DMS79 (cell line): ENCODE measurements at places on chromosomes 4 and X.
A peak's percentile ranks its signal among the peaks of the same experiment; 100 is the strongest.

DNA sequence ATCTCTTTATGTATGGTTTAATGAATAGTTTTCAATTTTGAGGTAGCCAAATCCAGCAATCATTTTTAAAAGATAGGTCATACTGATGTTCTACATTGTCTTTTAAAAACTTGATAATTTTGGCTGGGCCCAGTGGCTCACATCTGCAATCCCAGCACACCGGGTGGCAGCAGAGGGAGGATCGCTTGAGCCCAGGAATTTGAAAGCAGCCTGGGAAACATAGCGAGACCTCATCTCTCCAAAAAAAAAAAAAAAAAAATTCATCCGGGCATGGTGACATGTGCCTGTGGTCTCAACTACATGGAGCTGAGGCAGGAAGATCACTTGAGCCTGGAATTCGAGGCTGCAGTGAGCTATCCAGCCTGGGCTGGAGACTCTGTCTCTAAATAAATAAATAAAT, 419.8 kb downstream of the GALNTL6 start:
- no peak for DNase-seq

GRCh38 chr4:76212851-76213414, 691 bp downstream of the SCARB2 start:
- no peak for DNase-seq

- DNase-seq = no peak
Measured at GRCh38 chr4:81663368-81663767, 191.7 kb upstream of the RASGEF1B start.

DNA sequence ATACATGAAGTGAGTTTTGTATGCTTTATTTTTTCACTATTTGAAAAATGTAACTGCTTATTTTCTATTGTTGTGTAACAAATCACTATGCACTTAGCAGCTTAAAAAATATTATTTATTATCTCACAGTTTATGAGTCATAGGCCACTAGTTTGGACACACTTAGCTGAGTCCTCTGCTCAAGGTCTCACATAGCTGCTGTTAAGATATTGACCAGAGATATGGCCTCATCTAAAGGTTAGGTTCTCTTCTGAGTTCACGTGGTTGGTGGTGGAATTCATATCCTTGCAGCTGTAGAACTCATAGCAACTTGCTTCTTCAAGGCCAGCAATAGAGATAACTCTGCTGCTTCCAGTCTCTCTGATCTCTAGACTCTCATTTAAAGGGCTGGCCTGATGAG, 534.4 kb downstream of the SPRY1 start:
- DNase-seq = no peak

DNA sequence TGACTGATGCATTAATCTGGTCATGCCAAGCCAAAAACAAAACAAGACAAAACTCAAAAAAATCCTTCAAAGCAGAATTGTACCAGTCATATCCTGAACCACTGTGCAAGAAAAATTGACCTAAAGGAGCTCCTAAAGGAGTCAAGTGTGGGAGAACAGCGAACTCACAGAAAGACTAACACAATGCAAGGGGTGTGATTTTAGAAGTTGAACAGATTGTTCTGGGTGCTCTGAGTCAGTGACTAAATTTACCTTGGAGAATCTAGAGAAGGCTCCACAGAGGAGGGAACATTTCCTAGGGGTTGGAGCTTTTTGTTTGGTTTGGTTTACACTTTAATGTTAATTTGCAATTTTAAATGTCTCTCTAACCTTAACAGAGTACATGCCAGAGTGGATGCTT, 48.9 kb upstream of the PHF8 start:
- DNase-seq = no peak

DNA sequence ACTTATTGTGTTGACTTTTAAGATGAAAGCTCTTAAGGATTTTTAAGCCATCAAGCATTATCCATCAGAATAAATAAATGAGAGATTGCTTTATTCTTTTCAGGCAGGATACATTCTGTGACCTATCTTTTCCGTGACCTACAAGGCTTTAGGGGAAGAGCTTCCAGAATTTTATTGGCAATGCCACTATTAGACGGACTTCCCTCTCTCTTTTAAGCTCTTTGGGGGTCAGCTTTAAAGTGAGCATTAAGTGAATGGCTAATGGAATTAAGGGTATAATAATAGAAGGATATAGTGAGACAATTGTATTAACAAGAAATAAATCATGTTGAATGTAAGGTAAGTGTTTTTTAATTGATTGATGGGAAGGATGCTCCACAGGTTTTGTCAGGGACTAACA, 273.7 kb downstream of the GPAT3 start:
- DNase-seq = no peak

DNA sequence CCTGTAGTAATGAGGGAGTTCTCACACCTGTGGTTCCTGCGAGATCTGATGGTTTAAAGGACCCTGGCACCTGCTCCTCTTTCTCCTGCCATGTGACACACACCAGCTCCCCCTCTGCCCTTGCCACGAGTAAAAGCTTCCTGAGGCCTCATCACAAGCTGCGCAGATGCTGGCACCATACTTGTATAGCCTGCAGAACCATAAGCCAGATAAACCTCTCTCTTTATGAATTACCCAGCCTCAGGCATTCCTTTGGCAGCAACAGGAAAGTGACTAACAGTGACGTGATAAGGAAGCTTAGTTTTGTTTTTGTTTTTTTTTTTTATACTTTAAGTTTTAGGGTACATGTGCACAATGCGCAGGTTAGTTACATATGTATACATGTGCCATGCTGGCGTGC, 130.9 kb downstream of the AFAP1 start:
- DNase-seq = no peak

- DNase-seq = no peak
Measured at GRCh38 chr4:77581724-77582123, 23.9 kb upstream of the CXCL13 start.

GRCh38 chrX:109783701-109784079, 50.6 kb upstream of the ACSL4 start:
- DNase-seq = no peak

DNA sequence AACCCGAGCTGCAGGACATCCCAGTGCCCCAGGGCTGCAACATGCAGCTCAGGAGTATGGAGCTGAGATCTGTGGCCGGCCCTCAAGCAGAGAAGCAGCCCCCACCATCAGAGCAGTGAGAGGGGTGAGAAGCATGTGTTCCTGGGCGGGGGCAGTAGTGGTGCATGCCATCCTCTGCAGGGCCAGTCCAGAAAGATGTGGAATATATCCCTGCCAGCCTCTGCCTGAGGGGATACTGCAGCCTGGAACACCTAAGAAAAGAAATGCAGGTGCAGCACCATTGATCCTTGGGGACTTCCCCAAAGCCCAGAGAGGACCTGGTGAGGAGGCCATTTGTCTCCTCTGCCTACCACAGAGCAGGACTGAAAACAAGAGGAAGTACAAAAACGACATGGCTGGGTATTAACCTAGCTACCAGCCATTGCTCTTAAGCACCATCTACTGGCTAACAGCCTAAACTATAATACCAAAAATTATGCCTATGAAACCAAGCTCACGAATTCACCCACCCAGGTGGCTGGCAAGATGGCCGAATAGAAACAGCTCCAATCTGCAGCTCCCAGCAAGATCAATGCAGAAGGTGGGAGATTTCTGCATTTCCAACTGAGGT, 158.8 kb downstream of the ADGRA3 start:
- no peak for DNase-seq

GRCh38 chr4:23483320-23483960, 406.4 kb downstream of the PPARGC1A start:
- no peak for DNase-seq

GRCh38 chr4:126838941-126839679, 793.6 kb upstream of the INTU start:
- no peak for DNase-seq

DNA sequence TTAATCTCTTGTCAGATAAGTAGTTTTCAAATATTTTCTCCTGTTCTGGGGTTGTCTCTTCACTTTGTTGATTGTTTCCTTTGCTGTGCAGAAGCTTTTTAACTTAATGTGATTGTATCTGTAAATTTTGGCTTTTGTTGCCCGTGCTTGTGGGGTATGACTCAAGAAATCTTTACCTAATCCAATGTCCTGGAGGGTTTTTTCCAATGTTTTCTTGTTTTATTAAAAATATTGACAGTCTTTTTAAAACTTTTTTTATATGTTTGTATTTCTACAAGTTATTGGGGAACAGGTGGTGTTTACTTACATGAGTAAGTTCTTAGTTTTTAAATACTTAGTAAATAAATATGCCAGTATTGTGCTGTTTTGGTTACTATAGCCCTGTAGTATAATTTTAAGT, 44.9 kb downstream of the RTL3 start:
- DNase-seq = no peak

DNA sequence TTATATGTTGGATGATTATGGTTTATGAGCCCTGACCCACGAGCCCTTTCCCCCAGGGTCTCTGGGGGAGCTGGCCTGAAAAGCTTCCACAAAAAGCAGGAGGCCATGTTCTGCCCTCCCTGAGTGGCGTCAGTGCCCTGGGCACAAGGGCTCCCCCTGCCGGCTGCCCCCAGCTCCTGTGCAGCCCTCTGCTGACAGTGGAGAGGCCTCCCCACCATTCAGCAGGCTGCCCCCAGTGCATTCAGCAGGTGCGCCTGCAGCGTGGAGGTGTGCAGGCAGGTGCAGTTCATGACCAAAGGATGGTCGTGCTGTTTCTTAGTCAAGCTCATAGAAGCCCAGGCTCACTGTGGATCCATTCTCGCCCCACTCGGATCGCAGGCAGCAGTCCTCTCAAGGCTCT, 12.5 kb upstream of the S100P start:
- no peak for DNase-seq

GRCh38 chr4:112771-113170, 11.5 kb upstream of the ZNF718 start:
- DNase-seq = no peak

- peak; percentile 4 for DNase-seq
Measured at GRCh38 chrX:49915361-49916222, 6.8 kb upstream of the CLCN5 start.

DNA sequence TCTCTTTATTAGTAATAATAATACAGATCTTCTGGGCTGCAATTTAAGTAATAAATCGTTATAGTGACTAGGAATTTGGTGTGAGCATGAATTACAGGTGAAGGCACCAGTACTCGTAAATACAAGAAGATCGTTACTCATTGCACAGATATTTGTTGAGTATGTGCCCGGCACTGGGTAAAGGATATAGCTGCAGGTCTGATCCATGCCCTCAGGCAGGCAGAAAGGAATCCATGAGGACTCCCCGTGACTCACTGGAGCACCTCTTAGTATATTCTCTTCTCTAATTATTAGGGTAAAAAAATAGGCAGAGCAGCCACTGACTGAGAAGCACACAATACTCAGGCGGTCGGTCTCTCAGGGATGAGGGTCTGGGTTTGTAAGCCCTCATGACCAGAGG, 868.3 kb downstream of the RAB28 start:
- no peak for DNase-seq

GRCh38 chr4:99715286-99715685, 57.7 kb upstream of the C4orf54 start:
- no peak for DNase-seq

GRCh38 chr4:101807351-101807750, 16.8 kb downstream of the BANK1 start:
- DNase-seq = no peak

DNA sequence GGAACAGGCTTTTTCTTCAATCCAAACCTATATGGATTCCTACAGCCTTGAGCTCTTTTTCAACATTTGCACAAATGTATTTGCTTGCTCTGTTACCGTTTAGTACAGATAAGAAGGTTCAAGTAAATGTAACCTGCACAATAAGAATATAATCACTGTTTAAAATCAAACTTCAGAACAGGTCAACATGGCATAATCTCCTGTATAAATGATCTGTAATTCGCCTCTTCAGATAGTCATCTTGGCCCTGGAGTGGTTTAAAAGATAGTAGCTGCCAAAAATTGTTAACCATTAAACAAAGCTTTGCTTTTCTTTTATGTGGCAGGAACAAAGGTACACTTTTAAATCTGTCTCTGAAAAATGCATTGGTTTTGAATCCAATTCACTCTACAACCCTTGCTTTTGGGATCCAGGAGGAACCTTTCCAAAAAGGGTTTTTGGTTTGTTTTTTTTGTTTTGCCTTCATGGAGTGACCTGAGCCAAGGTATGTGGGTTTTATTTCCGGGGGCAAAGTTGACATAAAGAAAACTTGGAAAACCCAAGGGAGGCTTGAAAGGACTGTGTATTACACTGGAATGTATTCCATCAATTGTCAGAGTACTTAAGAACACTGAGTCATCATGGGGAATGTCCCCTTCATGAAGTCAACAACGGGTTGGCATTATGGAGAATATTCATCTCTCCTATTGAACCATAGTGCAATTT, 210.4 kb upstream of the HCCS start:
- no peak for DNase-seq

DNA sequence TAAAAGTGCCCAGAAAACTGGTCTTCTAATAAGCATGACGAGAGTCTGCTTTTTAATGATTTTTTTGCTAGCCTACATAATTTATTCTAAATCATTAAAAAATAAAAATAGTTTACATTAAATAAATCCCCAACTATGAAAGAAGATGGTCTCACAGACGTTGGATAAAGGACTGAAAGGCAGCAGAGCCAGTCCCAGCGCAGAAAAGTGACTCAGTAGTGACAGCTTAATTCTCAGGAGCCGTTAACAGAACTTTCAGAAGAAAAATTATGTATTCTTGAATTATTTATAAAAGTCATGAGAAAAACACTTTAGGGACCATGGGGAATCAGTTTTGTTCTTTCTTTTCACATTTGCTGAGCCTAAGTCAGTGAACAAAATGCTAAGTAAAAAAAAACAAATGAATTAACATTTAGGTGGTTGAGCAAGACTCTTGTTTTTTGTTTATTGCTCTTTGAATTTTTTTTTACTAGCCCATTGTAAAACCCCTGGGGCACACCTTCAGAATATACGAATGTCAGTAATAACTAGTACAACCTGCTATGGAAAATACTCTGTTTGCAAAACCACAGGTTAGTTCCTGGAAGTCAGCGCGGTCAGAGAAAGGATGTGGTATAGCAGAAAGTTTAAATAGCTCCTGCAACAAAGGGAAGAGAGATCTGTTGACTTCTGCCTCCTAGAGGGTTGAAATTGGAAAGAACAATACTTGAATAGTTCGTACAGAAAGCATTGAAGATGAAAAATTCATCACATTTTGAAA, 50.4 kb upstream of the CCDC160 start:
- DNase-seq = no peak

- no peak for DNase-seq
Measured at GRCh38 chr4:76549765-76550164, 114.7 kb downstream of the SHROOM3 start.

DNA sequence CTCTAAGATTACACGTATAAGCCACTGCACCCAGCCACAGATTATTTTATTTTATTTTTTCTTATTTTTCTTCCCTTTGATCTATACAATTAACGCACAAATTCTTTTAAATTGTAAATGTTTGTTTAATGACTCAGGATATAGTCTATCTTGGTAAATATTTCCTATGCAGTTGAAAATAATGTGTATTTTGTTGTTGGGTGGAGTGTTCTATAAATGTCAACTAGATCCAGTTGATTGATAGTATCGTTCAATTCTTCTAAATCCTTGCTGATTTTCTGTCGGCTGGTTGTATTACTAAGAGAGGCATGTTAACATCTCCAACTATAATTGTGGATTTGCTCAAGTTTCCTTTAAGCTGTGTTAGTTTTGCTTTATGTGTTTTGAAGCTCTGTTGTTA, 92.0 kb downstream of the TRAPPC11 start:
- DNase-seq = no peak

GRCh38 chrX:3046253-3047240, 5.3 kb downstream of the ARSF start:
- no peak for DNase-seq
